ENCODE measurements at places on chromosomes 7 and 10.

GRCh38 chr7:53609185-53609584 is 573.8 kb downstream of the POM121L12 start:
- no peak for DNase-seq

GRCh38 chr10:131587976-131588680 is 276.6 kb upstream of the TCERG1L start:
- DNase-seq: no peak

GRCh38 chr10:131211965-131212619 is 99.4 kb downstream of the TCERG1L start:
- no peak for DNase-seq

- no peak for DNase-seq
Measured at GRCh38 chr7:148687555-148687954, 11.1 kb upstream of the CUL1 start.

- DNase-seq: no peak
Measured at GRCh38 chr10:58894929-58895328, 281.5 kb upstream of the PHYHIPL start.

DNA sequence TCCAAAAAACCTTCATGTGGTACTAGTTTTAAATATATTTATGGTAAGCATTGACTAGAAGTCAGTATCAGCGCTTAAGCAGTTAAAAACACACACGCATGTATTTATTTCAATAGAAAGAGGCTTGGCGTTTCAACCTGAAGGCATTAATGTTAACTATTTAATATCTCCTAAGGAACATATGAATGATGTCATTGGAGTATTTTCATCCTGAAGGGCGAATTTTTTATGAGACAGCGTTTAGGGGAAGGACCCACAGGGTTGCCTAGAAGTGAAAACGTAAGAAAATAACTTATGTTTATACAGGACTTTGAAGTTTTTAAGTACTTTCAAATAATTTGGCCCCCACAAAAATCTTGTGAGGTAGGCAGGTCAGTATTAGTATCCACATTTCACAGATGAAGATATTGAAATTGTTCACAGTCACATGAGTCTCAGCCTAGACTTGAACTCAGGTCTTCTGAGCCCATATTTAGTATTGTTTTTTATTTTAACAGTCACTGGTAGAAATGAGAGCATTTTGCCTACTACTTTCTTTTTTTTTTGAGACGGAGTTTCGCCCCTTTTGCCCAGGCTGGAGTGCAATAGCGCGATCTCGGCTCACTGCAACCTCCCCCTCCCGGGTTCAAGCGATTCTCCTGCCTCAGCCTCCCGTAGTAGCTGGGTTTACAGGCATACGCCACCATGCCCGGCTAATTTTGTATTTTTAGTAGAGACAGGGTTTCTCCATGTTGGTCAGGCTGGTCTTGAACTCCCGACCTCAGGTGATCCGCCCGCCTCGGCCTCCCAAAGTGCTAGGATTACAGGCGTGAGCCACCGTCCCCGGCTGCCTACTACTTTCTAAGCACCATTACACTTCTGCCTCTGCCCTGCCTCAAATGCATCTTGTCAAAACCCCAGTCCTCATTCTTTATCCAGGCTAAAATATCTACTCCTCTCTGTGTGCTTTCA is 1.8 kb downstream of the SLK start:
- no peak for DNase-seq

GRCh38 chr10:67665491-67665890 is 30.5 kb downstream of the CTNNA3 start:
- no peak for DNase-seq

DNA sequence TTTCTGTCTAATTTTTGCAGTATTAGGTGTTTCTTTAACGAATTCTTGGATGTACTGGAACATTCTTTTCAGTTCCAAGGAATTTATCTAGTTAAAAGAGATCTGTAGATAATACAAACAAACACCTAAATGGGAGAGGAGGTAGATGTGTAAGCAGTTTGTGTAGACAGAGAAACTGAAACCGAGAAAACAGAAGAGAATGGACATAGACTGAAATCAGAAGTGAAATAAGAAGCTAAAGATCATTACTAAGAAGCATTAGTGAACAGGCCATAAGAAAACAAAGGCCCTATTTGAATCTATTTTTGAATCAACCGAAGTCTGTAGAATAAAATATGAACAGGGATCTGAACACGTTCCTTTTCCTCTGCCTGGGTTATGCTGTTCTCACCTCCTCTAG is 26.5 kb upstream of the TMEM229A start:
- no peak for DNase-seq

DNA sequence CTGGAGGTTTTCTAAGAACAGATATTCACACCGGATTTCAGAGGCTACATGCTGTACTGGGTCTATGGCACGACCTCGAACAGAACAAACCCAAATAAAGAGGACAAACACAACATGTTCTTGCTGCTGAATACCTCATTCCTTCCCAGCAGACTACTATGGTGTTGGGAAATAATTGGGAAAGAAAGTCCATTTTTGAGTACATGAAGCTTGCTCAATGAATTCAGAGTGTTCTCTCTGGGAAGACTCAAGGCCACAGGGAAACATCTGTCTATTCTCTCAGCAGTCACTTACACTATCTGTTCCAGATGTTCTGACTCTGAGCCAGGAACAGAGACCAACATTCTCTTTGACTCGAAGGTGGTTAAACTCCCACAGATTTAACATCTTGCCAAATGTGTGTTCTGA is 30.9 kb downstream of the LAMB1 start:
- no peak for DNase-seq

- DNase-seq: no peak
Measured at GRCh38 chr10:43166880-43167497, 28.7 kb downstream of the CSGALNACT2 start.

GRCh38 chr7:27751888-27752660 is 12.1 kb downstream of the TAX1BP1 start:
- no peak for DNase-seq

- no peak for DNase-seq
Measured at GRCh38 chr10:4939224-4940072, 23.8 kb upstream of the AKR1C1 start.
